ENCODE measurements at places on chromosomes 2 and 18.

- no peak for DNase-seq
Observed at GRCh38 chr18:43054815-43055519, 60.5 kb downstream of the RIT2 start.

GRCh38 chr2:96495982-96496629 is 9.1 kb downstream of the NEURL3 start:
- no peak for DNase-seq

DNA sequence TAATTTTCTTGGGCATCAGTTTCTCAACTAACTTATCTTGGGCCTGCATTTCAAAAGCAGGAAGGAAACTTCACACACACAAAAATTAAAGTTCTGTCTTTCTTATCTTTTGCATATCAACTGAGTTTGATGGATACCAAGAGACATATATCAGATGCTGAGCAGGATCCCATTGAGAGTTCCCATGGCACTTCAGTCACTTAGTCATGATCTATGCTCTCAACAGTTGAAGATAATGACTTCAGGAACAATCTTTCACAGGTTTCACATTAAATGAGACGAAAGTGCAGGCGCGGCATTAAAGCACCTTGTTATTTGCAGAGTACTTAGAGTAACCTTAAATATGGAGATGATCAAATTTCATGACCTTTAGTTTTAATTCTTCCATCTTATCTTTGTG is 2139.8 kb upstream of the CELF4 start:
- no peak for DNase-seq

DNA sequence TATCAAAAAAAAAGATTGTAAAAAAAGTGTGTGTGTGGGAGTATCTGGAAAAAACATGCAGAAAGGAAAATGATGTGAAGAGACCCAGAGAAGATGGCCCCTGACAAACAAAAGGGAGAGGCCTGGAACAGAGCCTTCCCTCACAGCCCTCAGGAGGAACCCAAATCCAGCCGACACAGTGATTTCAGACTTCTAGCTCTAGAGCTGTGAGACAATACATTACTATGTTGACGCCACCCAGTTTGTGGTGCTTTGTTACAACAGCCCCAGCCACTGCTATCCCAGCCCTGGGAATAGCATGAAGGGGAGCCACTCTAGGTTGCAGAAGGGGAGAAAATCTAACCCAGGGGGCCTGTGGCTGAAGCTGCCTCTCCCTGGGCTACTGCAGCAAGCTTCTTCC is 59.0 kb upstream of the ZBTB7C start:
- DNase-seq, result no peak

DNA sequence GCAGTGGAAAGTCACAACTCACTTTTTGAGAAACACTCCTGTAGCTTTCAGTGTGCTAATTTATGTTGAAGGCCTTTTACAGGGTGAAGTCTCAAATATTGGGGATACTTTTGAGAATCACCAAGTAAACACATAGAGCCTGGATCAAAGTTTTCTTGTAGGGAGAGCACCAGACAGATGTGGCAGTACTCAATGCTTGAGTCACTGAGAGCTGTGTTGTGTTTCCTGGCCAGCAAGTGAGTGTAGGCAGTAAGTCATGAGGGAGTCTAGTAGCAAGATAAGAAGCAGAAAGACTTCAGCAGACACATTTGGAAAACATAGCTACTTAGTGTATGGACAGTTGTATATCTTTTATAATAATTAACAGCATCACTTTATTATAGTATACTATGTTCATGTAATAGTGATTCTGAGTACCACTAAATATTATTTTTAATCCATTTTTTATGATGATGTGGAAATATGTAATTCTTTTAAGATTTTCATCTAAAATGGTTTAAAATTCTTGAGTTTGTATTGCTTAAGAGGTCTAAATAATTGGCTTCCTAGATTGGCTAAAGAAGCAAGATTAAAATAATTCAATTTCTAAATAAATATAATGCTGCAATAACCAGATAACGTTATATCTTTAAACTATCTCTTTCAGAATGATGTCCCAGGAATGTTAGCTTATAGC is 12.8 kb downstream of the PSMD1 start:
- no peak for DNase-seq

- no peak for DNase-seq
Observed at GRCh38 chr2:226135861-226136548, 663.6 kb downstream of the IRS1 start.

DNA sequence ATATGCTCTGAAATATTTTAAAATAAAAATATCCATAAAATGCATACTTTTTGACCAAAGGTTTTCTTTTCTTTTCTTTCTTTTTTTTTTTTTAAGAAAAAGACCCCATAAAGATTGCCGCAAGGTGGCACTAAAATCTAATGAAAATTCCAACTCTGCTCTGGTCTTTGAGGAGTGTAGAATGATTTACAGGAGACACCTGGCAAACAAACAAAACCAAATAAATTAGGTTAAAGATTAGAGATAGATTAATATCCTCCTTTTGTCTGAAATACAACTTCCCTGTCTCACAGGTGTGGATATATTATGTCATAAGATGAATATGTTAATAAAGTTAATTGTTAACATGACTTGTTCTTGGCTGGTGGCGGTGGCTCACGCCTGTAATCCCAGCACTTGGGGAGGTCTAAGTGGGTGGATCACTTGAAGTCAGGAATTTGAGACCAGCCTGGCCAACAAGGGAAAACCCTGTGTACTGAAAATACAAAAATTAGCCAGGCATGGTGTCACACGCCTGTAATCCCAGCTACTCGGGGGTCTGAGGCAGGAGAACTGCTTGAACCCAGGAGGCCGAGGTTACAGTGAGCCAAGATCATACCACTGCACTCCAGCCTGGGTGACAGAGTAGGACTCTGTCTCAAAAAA is 3.5 kb upstream of the RHOB start:
- DNase-seq, result no peak
